ENCODE measurements at places on chromosomes 1 and 21.

DNA sequence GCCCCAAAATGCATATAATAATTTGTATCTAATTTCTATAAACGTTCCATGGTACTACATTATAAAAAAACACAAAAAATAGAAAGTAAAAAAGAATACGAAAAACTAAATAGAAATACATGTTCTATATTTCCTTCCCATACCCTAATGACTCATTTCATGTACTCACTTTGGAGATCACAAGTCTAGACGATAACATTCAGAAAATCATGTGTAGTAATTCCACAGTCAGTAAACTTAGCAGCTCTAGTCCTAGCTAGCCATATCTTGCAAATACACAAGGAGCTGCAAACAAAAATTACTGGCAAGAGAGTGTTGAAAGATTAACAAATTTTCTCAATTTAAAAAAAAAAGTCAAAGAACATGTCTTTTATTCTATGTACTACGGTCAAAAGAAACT lies 1.4 kb downstream of the GOLPH3L start:
- no peak for DNase-seq

DNA sequence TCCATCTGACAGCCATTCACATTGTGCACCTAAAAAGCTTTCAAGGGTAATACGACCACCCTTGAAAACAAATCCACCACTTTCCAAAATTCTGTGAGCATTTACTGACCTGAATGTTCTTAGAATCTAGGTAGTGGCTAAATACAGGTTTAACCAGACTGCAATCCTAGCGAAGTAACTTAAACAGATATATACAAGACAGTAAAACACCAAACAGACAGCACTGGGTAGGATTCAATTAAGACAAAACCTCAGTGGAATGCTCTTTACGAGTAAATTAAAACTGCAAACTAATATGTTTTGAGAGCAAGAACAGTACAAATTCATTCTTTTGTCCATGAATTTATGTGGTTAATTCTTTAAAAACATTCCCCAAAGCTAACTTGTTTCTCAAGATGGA lies 354.2 kb upstream of the ESRRG start:
- DNase-seq = no peak

DNA sequence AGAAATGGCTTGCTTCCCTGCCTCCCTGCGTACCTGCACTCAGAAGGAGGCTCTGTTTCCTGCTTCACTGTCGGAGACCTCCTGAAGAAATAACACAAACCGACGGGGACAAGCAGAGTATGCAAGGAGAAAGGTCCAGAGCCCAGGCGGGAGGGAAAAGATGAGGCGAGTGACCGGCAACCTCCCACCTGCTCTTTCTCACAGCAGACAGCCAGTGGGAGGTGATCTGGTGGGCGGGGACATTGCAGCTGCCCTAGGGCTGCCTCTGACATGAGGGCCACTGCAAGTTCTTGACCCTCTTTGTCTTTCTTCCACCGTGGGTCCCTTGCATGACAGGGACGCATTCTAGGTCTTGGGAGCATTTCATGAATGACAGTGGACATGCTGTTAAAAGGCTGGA lies 368.2 kb downstream of the CAMTA1 start:
- no peak for DNase-seq

- DNase-seq = no peak
Measured at GRCh38 chr1:69947837-69948236, 257.5 kb downstream of the LRRC40 start.

- no peak for DNase-seq
Measured at GRCh38 chr1:230661976-230662375, 19.7 kb downstream of the COG2 start.

- no peak for DNase-seq
Measured at GRCh38 chr1:22331618-22332423, 119.8 kb upstream of the ZBTB40 start.

DNA sequence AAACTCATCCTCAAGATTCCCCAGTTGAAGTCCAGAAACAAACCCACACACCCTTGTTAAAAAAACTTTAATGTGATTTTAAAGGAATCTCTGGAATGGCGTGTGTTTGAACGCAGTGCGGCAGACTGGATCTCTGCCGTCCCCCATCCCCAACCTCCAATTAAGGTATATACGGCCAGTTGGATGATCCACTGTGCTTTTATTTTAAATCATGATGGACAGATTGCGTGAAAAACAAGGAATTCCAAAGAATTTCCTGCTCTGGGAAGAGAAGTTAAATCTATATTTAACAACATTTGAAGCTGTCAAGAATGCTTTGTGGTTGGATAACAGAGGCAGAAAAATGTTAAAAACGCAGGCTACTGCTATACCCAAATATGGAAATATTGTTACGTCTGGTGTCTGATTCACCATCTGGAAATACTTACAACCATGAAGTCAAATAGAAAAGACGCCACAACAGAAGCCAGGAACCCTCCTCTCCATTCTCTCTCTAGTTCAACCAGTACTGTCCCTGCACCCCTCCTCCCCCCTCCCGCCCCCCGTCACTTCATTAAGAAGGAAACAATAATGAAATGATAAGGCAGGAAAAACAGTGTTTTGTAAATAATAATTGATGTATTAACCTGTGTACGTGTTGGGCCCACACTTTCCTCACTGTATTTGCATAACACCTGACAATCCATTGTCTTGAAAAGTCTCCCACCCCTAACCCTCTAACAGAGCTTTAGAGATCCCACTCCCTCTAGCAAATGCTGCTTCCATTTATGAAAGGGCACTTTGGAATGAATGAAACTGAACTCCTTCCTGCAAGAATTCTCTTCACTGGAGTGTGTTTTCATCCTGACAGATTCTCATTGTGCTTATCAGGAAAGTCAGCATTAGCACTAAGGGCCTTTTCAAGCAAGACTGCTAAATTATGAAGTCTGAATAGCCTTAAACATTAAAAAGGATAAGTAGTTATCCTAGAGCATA lies 2.0 kb upstream of the CCN1 start:
- no peak for DNase-seq

DNA sequence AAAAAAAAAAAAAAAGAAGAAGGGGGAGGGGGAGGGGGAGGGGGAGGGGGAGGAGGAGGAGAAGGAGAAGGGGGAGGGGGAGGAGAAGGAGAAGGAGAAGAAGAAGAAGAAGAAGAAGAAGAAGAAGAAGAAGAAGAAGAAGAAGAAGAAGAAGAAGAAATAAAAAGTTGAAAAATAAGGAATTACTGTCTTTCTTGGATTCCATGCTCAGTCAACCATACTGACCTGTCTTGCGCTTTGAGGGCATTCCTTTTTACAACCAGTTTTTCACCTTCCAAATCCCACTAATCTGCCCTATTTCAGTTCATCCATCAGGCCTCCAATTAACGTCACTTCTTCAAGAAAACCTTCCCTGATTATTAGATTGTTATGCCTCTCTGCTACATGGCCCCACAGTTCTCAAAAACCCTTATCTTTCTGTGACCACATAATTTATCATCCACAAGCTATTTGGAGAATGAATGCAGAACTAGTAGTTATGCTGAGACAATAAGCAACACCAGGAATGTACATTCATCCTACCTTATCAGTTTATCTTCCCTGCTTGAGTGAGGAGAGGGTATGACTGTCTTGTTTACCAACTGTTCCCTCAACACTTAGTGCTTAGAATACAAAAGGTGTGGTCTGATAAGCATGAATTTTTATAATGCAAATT lies 57.5 kb upstream of the GUCA2A start:
- no peak for DNase-seq

- no peak for DNase-seq
Measured at GRCh38 chr1:119911775-119912174, 15.5 kb upstream of the ADAM30 start.

- no peak for DNase-seq
Measured at GRCh38 chr1:38944547-38944946, 2.9 kb upstream of the RHBDL2 start.

GRCh38 chr1:98704474-98704873 lies 43.0 kb downstream of the SNX7 start:
- DNase-seq = no peak

- no peak for DNase-seq
Measured at GRCh38 chr1:242025681-242026080, 26.8 kb upstream of the MAP1LC3C start.

GRCh38 chr1:156549390-156549789 lies 23.0 kb downstream of the IQGAP3 start:
- DNase-seq = no peak

DNA sequence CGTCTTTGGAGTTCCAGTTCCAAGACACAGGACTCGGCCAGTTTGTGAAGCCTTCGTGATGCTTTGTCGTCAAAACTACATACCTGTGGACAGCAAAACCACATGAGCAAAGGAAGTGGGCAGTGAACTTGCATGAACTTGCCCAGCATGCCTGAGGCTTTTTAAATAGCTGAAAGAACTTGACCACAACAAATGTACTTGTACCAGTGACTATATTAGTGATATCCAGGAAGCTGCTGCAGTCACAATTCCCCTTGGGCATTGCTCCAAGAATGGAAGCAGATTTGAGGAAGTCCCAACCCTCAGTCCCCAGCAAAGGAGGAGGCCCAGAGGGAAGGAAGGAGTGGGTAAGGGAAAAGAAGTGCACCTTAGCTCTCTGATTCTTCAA lies 2.6 kb downstream of the FUCA1 start:
- no peak for DNase-seq

- DNase-seq = no peak
Measured at GRCh38 chr1:157958263-157958662, 35.2 kb upstream of the KIRREL1 start.

DNA sequence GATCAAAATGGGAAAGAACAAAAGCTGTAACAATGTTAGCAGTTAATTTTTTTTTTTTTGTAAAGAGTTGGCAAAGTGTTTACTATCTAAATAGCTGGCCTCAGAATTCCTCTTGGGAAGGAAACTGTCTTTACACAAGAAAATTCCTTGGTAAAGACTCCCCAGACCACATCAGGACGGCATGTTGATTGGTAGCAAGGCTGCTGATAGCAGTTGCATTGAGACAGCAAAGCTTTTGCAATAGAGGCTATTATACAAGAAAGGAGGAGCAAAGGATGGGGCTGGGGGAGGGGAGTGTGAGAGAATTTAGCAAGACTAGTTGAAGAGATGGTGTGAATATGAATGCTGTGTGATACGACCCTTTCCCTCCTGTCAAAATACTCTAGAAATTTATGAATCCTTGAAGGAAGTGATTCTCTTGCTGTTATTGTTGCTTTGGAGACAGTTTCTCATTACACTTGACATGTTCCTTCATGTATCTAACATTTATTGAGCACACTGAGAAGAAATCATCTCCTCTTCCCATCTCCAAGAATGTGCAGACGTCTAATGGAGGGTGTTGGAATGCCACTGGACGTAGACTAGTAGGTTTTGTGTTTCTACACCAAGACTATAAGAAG lies 355.6 kb downstream of the SIPA1L2 start:
- DNase-seq = no peak

DNA sequence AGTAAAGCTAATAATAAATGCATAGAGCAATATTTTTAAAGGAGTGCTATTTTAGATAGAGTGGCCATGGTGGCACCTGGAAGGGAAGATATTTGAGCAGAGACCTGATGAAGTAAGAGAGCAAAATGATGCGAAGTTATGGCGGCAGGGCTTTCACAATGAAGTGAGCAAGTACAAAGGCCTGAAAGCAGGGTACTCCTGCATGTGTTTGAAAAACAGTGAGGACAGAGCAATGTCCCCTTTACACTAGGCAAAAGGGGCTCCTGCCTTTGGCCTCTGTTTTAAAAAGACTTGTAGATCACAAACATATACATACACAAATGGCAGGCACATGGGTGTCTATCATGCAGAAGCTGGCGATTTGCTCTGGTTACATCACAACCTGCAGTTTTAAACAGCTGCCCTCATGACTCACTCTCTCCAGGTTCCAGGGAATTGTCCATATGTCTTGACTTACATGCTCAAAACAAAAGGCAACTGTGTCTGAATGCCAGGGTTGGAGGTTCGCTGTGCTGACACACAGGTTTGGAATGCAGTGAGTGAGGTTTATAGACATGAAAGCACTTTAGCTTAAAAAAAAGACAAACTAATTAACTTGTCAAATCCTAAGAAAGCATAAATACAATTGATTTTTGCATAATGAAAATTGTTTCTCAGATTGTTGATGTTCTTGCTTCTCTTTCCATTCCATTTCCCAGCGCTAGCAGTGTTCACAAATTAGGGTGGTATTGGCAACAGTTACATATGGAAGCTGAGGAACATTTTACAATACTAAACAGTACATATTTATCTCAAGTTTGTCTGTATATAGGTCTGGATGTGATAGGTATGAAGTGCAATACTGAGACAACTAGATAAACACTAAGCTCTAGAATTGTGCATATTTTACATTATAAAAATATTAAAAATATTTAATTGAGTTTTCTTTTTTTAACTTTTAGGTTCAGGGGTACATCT lies 313.9 kb downstream of the BARHL2 start:
- DNase-seq = no peak

DNA sequence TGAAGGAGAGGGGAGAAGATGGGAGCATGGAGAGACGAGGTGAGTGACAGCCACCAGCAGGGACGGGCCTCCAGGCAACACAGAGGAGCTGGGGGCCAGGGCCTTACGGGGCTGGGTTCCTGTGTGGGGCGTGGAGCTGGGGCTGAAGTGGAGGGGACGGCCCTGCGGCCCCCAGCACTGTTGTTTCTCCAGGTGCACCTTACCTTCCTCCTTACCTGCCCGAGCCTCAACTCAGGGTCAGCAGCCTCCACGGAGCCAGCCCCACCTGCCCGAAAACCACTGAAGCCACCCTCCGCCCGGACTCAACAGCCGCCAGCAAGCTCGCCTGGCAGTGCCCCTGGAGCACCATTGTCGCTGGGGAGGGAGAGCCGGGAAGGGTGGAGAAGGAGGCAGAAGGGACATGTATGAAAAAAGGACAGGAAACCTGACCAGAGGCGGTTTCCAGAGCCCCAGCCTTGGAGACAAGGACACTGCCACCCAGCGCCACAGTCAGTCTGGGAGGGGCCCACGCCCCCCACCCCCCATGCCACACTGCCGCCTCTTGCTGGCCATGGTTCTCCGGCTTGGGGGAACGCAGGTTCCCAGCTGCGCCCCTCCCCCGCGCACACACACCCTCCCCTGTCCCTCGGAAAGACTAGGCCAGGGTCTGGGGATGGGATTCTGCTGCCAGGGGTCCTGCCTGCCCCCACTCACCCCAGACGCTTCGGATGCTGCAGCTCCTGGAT lies 10.6 kb downstream of the PLA2G2F start:
- no peak for DNase-seq

DNA sequence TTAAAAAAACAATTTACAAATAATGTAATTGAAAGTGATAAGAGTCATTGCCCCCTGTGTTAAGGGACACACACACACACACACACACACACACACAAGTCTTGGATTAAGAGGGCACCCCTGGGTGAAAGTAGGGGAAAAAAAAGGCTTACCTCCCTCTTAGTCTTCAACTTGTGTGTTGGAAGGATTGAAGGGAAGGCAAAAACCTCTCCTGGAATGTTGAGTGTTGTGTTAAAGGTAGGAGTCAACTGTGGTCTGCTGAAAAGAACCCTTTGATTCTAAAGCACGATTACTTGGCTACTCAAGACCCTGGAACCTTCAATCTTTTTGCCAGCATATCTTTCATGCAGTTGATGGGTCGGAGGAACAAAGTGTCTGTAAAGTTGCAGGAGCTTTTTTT lies 6.4 kb downstream of the PBX1 start:
- no peak for DNase-seq

All from stimulated activated CD4-positive, alpha-beta T cell treated with anti-CD3 and anti-CD28 coated beads, Interleukin-15, amount 100 ng/mL, for 1 hour (primary cell).